ENCODE measurements at places on chromosomes 12 and 14.
A peak's percentile ranks its signal among the peaks of the same experiment; 100 is the strongest.

DNA sequence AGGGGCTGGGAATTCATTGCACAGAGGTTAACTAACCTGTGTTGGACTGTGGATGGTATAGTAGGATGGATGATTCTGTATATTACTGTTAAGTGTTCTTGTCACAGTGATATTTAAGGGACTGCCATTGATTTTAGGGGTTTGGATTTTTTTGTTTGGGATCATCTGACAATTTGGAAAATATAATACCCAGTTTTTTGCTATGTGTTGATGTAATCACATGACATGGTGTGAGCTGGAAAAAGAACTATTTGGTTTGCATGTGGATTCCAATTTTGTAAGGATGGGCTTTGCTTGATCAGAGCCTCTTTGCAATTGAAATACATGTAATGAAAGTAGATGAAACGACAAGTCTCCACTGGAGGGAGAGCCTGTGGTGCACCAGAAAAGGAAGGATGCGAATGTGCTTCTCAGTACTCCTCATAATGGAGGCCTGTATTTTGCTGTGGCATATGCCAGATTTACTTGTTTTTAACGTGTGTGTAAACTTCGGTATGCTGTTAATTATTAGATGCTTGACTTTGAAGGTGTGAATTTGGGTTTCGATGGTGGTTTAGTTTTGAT lies 2.7 kb downstream of the DYRK2 start:
- DNase-seq, result no peak

GRCh38 chr12:57754411-57755193 lies at the start of gene MARCHF9:
Gene MARCHF9 (plus strand): TSS chr12:57755103. CDS start chr12:57755529, 426 bp downstream.
- DNase-seq, result peak; percentile 99

GRCh38 chr12:88633312-88633711 lies 53.0 kb upstream of the KITLG start:
- DNase-seq, result no peak

- DNase-seq, result no peak
Observed at GRCh38 chr12:129378496-129378895, 525.2 kb downstream of the GLT1D1 start.

- DNase-seq, result peak; percentile 60
Observed at GRCh38 chr12:112303004-112303403, 79.2 kb downstream of the HECTD4 start.

DNA sequence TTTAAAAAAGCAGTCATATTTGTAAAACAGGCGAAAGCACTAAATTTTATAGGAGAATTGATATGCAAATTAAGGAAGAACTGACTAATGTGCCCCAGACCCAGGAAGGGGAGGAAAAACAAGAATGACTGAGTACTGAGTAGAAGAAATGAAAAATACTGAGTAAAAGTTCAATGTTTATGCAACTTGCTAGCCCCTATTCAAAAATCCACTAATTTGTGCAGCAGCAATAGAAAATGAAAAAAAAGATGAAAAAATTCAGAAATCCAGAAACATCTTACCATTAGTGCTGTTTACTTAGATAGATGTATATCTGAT lies 6.1 kb downstream of the CHD8 start:
- DNase-seq, result no peak

- DNase-seq, result no peak
Observed at GRCh38 chr12:31471823-31472222, 119.1 kb downstream of the DENND5B start.

DNA sequence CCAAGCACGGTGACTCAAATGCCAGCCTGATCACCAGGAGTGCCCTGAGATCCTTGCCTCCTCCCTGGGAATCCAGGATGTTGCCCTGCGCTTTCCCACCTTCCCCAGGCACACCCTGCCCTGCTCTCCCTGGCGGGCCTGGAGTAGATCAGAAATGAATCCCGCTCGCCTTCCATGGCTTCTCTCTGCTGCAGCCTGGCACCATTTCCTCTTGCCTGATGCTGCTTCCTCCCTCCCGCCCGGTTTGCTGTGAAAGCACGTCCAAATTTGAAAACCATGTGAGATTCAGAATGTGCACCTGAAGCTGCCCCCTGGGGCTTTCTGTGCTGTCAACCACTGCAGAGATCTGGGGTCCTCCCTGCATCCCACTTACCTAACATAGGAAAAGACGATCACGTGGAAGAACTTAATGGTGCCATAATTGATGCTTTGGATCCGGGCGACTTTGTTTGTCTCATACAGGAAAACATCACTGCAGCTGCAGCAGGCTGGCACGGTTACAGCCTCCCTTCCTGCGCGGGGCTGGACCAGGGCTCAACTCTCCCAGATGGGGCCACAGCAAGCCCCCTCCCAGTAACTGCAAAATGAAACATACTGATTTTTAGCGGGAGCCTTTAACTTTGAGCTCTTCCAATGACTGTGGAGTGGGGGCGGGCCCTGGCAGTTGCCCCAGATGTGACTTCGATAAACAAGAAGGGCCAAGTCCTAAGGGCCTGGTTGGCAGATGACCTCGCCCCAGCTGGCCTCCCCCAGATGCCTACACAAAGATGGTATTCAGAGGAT lies 24.9 kb upstream of the C12orf76 start:
- no peak for DNase-seq

DNA sequence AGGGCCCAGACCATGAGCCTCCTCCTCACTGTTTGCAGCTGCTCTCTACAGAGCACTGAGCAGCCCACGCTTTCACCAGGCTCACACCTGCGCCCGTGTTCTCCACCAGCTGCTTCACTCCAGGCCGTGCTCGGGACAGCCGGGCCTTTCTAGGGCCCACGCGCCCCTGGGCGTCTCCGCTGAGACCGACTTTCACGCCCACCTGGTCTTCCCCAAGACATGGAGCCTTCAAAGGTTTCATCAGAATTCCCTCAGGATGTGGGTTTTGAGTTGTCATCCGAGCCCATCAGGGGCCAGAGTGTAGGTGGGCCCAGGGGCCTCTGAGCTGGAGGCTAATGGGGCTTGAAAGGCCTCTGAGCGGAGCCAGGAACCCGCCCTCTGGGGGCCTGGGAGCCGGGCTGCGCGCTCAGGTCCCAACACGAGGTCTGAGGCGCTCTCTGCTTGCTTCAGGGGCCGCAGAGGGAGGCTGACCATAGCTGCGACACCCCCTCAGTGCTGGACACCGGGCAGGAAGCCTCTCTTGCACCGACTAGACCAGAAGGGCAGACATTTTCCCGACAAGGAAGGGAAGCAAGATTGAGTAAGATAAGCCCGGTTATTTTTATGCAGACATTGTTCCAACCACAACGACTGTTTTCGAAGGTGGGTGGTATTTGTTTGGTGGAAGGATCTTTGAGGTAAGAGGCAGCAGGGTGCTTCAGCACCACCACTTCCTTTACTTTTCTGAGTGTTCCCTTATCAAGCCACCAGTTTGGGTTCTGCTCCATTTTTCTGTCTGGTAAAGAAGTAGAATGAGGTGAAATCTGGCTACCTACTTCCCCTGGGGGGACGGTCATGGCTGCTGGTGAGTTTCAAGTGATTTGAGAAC lies 125.0 kb upstream of the FUT8 start:
- DNase-seq, result no peak

- DNase-seq, result no peak
Observed at GRCh38 chr12:18576104-18576626, 161.6 kb downstream of the PLCZ1 start.

DNA sequence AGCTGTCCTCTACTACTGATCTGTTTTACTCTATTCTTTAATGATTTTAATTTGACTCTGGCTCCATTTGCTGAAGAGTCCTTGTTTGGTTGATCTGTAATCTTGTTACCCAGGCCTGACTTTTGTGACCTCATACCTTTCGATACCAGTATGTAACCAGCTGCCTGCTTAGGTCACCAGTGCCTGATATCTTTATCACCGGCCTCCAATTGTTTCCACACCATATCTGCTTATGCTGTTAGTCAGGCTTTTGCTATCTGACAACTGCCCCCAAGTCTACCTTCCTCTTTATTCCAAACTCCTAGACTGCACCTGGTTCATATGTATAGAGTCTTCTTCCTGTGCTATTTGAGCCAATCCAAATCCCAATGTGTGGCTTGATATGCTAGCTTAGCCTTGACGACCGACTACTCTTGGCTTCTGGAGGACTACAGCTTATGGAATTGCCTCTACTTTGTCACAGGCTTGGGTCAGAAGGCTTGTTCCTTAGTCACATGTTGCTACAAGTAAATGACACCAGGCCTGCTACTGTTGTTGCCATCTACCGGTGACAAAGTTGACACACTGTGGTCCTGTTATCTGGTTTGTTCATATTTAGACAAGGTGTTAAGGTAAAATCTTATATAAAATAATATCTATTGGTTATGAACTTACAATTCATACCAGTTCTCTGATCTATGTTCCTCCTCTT lies 193.9 kb downstream of the TRHDE start:
- no peak for DNase-seq
